ENCODE measurements at places on chromosomes 1 and 21.

GRCh38 chr1:216958569-216958968 lies 235.3 kb upstream of the ESRRG start:
- no peak for DNase-seq

- no peak for DNase-seq
Observed at GRCh38 chr21:30672985-30673650, 30.5 kb downstream of the KRTAP20-3 start.

- peak; percentile 92 for DNase-seq
Observed at GRCh38 chr1:205317311-205317917, 4.1 kb downstream of the NUAK2 start.

DNA sequence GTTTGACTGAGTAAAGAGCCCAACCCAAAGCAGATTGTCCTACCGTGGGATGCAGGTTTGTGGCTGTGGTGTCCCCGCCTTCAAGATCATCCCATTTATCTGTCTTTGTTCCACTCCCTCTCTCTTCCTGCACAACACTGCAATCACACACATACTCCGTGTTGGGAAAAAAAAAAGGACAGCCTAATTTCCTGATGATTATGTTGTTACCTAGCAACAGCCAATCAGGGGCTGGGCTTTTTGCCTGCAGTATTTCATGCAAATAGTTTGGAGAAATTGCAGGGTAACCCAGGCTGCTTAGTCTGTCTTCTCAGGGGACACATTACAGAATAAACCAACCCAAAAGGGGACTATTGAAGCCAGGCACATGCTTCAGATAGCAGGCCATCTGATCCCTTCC lies 38.3 kb downstream of the PHC2 start:
- no peak for DNase-seq

DNA sequence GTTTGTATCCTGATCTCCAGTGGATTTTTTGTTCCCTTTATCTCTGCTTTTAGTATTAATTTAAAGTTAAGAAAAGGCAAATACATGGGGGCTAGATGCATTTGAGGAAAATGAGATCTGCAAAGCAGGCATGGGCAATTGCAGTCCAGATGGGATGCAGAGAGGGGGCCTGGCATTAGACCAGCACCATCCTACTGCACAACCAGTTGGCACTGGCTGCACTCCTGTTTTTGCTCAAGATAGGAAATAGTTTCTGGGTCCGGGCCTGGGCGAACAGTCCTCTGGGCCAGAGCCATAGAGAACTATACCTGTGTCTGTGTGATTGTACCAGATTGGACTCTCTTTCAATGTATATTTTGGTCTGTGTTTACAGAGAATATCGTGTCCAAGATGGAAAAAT lies 34.0 kb upstream of the LEPR start:
- DNase-seq: no peak

DNA sequence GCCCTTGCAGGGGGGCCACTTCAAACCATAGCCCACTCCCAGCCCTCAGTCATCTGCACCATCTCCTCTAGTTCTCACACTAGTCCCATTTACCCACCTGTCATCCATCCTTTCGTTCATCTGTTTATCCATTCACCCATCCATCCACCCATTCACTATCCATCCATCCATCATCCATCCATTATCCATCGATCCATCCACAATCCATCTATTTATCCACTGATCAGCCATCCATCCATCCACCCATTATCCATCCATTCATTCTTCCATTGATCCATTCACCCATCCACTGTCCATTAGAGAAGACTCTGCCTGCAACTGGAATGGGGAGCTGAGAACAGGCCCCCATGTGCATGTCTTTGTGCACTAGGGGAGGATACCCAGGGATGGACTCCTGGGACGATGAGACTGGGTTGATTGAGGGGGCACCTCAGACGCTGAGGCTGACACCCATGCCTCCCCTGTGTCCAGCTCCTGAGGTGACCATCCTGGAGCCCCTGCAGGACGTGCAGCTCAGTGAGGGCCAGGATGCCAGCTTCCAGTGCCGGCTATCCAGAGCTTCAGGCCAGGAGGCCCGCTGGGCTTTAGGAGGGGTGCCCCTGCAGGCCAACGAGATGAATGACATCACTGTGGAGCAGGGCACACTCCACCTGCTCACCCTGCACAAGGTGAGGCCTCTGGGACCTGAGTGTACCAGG lies 97.9 kb downstream of the TRIM11 start:
- no peak for DNase-seq

DNA sequence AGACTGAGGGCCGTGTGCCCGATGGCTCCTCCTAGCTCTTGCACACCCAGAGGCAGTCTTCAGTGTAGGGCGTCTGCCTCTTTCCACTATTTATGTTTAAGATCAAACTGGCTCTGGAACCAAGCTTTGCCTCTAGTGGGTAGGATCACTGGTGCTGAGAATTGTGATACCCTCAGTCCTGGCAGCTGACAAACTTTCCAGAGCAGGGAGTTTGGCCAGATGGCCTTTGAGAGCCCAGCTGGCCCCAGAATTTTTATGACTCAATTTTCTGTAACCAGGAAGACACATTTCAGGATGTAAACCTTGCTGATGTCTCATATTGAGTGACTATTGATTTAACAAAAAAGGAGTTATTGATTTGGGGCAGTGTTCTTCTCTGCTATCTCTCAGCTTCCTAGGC lies 6.7 kb downstream of the COQ8A start:
- DNase-seq: no peak

DNA sequence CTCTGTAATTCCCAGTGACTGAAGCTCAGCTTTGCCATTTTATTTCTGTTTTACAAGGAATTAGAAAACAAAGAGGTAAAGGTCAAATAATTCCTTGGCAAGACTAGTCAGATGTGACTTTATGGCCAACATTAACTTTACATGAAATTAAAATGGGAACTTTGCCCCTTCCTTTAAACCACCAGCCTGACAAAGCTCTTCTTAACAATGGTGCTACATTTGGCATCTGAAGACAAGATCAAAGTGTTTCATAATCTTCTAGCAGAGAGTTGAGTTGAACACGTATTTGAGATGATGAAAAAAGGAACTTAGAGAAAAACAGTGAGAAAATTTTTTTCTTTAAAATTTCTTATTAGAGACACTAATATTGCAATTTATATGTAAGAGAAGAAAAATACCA lies 193.8 kb downstream of the AK5 start:
- no peak for DNase-seq

GRCh38 chr1:225843426-225843795 lies 33.5 kb downstream of the EPHX1 start:
- no peak for DNase-seq

DNA sequence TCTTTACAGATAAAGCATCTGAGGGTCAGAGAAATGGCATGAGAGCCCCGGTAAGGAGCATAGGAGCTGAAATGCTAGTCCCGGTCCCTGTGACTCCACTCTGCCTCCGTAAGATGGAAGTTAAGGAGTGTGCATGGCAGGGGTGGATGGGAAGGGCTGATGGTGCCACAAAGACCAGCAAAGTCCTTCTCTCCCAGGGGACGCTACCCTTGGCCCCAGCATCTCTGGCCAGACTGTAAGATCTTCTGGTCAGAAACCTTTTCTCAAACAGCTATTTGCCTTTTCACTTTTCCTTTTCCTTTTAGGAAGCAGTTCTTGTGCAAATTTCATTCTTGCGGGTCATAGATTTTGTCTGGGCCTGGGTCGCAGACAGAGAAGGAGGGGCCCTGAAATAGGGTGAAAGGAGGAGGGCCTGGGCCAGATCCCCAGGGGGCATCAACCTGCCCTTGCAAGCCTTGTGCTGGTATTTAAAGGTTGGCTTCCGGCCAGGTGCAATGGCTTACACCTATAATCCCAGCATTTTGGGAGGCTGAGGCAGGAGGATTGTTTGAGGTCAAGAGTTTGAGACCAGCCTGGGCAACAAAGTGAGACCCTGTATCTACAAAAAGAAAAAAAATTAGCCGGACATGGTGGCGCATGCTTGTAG lies 14.4 kb upstream of the EPS8L3 start:
- DNase-seq: no peak

DNA sequence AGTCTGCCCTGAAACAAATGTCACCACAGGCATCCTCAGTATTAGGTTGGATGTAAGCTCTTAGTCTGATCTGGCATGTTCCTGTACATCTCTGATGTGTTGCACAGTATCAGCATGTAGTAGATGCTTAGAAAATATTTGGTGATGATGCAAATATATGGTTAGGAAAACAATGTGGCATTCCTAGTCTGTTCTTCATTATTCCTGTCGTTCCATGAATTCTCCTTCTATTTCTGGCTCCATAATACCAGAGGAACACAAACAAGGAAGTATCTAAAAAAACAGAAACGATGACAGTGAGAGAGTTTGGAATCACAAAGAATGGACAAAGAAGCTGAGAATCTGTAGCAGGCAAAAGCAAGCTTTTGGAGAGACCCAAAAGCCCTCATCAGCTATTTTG lies 236.6 kb downstream of the HHAT start:
- DNase-seq: no peak

DNA sequence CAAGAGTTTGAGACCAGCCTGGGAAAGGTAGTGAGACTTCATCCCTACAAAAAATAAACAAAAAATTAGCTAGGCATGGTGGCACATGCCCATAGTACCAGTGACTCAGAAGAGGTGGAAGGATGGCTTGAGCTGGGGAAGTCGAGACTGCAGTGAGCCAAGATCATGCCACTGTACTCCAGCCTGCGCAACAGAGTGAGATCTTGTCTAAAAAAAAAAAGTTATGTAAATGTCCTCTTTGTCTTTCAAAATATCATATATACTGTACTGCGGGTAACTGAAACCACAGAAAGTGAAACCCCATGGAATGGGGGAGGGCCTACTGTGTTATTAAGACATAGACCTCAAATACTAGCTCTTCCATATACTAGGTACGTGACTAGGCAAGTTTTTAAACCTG lies 20.8 kb downstream of the ACADM start:
- DNase-seq: no peak

- no peak for DNase-seq
Observed at GRCh38 chr21:34352556-34352955, 11.2 kb upstream of the KCNE2 start.

GRCh38 chr21:32330784-32331311 lies 32.2 kb downstream of the MRAP start:
- DNase-seq: no peak

DNA sequence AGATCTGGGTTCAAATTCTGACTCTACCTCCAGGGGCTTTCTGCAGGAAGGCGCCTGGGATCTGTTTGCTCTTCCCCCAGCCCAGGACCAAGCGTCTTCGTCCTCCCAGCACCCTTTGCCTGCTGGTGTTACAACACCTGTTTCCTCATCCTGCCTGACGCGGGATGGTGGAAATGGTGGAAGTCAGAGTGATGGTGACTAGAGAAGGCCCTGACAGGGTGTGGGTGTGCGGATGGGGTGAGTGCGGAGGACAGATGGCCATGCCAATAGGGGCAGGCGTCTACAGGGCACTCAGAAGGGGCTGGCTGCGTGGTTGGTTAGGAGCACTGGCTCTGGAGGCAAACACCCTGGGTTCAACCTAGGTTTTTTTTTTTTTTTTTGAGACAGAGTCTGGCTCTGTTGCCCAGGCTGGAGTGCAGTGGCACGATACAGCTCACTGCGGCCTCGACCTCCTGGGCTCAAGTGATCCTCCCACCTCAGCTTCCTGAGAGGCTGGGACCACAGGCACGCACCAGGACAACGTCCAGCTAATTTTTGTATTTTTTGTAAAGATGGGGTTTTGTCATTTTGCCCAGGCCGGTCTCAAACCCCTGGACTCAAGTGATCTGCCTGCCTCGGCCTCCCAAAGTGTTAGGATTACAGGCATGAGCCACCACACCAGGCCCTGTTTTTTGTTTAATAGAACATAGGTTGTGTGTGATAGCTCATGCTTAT lies 1.5 kb downstream of the THEMIS2 start:
- no peak for DNase-seq

DNA sequence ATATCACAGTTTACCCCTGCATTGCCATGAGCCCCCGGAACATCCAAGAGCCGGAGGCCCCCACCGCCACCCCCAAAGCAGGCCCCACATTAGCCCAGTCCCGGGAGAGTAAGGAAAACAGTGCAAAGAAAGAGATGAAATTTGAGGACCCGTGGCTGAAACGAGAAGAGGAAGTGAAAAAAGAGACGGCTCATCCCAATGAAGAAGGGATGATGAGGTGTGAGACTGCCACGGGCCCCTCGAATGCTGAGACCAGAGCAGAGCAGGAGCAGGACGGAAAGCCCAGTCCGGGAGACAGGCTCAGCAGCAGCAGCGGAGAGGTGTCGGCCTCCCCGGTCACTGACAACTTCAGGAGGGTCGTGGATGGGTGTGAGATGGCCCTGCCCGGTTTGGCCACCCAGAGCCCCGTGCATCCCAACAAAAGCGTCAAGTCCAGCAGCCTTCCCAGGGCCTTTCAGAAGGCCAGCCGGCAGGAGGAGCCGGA lies 532.4 kb downstream of the KIF26B start:
- DNase-seq: no peak

DNA sequence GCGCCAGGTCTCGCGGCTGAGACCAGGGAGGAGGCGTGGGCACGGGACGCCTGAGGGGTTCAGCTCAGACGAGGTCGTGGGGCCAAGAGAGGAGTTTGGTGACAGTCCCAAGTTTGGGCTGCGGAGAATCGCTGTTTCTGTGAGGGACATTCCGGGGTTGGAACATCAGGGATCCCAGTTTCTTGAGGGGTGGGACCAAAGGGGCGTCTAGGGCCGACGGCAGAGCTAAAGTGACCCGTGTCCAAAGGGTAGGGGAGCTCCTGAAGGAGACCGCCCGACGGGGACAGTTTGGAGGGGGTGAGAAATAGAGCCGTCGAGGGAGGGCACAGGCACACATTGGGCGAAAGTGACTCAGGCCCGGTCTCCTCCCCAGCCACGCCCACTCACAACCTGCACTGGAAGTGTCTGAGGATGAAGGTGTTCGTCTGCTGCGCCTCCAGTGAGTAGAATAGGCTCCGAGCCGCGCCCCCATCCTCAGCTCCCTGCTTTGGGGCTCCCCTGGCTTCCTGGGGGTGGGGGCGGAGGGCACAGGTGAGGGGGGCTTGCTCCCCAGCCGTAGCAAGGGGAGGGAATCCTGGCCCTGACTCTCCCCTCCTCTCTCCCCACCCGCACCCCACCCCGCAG lies 7.0 kb downstream of the EFNA3 start:
- DNase-seq: peak; percentile 78

DNA sequence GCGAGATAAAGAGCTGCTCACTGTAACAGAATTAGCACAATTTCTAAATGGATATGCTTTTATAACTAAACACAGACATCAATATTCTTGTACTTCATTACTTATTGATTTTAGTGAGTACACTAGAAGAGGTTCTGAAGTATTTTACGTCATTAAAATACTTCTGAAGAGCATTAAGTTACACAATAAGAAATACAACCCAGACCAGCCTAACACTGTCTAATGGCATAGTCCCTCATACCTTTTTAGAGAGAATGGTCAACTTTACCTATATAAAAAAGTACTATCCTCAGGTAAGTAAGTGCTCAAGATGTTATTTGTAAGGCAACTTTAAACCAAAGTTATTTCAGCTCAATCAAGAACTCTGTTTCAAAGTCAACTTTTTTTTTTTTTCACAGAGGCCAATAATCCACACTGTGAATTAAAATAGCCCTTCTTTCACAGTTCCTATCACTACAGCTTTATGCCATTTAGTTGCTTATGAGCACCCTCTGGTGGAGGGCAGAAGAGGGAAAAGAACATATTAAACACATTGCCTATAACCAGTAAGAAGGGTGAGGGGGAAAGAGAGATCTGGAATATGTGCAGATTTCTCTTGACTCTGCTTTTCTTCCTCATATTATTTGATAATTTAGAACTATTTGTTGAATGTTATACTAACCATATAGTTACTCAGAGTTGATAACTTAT lies 182.1 kb upstream of the DMRTA2 start:
- DNase-seq: peak; percentile 49

- DNase-seq: no peak
Observed at GRCh38 chr1:103274886-103275285, 166.6 kb upstream of the COL11A1 start.

GRCh38 chr1:242477944-242478343 lies 46.6 kb downstream of the PLD5 start:
- DNase-seq: peak; percentile 9

GRCh38 chr1:66401244-66401643 lies 132.7 kb upstream of the SGIP1 start:
- no peak for DNase-seq

All from M059J (cell line).